ENCODE measurements at places on chromosomes 13 and 19.

- no peak for DNase-seq
Observed at GRCh38 chr13:100898431-100898830, 223.8 kb upstream of the TMTC4 start.

GRCh38 chr19:46303322-46303690 is 6.5 kb downstream of the HIF3A start:
- DNase-seq = no peak

GRCh38 chr13:74218291-74218690 is 84.1 kb upstream of the KLF12 start:
- DNase-seq = no peak

DNA sequence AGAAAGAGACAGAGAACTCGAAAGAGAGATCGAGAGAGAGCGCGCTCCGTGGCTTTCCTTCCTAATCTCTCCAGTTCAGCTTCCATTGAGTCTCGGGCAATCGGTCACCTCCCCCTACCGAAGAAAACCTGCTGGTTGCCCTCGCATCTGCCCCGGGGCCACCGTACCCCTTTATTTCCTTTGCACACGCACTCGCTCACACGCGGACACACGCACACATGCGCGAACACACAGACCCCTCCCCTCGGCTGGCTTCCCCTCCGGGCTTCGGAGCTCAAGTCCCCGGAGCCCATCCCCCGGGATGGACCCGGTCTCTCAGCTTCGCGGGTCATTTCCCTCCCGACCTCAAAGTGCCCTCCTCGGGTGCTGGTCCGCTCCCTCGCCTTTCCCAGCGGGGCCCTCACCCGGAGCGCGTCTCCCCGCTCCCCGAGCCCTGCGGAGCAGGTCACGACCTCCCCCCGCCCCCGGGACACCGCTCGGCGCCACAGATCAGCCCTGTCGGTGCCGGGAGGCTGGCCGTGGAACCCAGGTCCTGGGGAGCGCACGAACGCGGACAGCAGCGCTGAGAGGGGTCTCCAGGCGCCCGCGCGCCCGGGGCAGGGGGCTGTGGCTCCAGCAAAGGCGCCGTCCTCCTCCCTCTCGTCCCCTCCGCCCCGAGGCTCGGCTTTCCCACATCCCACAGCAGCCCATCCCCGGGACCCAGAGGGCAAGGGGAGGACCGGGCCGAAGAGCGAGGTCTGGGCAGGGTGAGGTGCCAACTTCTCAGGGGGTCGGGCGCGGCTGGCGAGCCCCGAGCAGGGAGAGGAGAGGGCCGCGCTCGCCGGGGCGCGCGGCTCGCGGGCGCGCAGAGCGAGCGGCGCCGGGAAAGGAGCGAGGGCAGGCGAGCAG is 1.8 kb downstream of the DACH1 start:
- DNase-seq = no peak

GRCh38 chr13:100600915-100601314 is 12.3 kb upstream of the GGACT start:
- DNase-seq = no peak

All from HS-5 (cell line).